Bronchus fibroblast of lung (primary cell): ENCODE measurements at places on chromosomes 1 and 21. TPM values are rescaled to one million over a fixed set of nuclear protein-coding genes. Genes with fewer than 3 reads are reported as not detected.

OR10R2 gene
- not detected in 2 replicates for total RNA-seq

KRTAP19-1 gene
- total RNA-seq, result not detected in 2 replicates

SH2D1B gene
- total RNA-seq, result 0.15 TPM in 1 of 2 replicates, not detected in the other

CLSTN1 gene
- 41.9 and 45.0 TPM in 2 replicates for total RNA-seq

HCRTR1 gene
- not detected in 2 replicates for total RNA-seq

DNASE2B gene
- 0.15 and 0.17 TPM in 2 replicates for total RNA-seq

LCE6A gene
- not detected in 2 replicates for total RNA-seq

NBPF3 gene
- total RNA-seq, result 17.7 and 20.3 TPM in 2 replicates

GUCA2B gene
- total RNA-seq, result not detected in 2 replicates
